ENCODE measurements at places on chromosomes 13 and 19.

GRCh38 chr13:75879656-75880055 lies 243.5 kb downstream of the LMO7 start:
- DNase-seq = no peak

- no peak for DNase-seq
Measured at GRCh38 chr19:35069696-35070095, 28.2 kb downstream of the HPN start.

DNA sequence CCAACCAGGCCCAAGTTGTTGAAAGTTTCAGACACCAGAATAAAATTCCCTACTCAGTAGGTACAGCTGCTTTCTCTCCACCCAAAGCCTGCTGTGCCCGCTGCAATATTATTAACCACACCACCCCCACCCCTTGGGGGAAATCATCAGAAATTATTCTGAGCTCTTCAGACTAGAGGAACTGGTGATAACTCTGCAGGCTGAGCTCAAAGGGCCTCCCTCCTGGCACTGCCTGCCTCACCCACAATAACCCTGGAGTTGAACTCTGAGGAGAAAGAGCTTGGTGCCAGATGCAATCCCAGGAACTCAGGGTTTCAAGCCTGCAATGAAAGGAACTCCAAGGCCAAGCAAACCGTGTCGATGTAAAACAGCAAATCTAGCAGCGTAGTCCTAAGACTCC lies 381.7 kb upstream of the ZNF507 start:
- DNase-seq = no peak

GRCh38 chr19:41699968-41700323 lies 8.5 kb upstream of the CEACAM5 start:
- no peak for DNase-seq

DNA sequence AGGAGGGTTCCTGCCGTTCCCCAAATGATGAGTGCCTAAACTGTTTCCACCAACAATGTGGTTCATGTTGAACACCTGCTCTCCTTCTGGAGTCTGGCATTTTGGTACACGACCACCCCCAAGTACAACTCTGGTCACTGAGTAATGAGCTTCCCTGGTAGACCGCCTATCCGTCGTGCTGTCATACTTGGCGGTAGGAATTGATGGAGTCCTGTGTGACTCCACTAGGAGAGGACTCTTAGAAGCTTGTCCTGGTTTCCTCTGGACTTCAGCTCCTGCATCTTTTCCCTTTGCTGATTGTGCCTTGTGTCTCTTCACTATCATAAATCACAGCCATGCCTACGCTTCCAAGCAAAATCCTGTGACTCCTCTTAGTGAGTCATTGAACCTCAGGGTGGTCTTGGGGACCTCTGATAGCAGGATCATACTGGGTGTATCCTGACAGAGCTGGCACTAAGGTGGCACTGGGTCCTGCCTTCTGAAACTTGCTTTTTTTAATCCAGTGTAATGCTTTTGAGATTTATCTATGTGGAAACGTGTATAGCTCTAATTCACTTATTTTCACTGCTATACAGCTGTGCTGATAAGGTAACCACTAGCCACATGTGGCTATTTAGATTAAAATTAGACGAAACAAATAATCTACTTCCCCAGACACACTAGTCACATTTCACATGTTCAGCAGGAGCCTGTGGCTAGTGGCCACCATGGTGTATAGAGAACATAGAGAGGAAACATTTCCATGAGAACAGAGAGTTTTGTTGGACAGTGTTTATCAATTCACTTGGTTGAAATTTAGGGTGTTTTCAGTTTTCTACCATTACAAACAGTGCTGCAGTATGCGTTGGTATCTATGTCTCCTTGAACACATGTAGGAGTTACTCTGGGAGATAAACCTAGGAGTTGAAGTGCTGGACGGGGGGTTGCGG lies 6.1 kb upstream of the ASF1B start:
- DNase-seq = no peak

DNA sequence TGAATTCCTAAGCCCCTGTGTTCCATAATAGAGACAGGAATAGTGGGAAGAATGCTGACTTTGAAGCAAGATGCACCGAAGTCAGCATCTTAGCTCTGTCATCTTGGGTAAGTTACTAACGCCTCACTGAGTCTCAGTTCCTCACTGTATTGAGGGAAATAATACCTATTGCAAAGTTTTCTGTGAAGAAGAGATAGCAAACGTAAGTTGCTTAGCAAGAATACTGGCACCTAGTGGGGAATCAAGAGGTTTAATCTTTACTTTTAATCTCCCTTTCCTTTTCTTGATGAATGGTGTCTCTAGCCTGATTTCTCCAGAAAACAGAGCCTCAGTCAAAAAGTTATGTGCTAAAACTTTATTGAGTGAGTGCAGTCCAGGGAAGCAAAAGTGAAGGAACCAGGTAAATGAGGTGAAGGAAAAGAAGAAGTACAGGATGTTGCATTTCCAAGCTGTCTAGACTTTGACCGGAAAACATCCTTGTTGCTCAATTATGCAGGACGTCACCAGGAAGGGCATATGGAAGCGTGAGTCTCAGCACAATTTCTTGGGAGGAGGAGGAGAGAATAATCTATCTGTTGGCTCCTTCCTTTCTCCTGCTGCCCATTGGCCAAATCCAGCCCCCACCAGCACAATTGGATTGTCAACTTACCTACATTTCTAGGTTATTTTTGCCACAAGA lies 210.0 kb downstream of the B3GLCT start:
- no peak for DNase-seq

DNA sequence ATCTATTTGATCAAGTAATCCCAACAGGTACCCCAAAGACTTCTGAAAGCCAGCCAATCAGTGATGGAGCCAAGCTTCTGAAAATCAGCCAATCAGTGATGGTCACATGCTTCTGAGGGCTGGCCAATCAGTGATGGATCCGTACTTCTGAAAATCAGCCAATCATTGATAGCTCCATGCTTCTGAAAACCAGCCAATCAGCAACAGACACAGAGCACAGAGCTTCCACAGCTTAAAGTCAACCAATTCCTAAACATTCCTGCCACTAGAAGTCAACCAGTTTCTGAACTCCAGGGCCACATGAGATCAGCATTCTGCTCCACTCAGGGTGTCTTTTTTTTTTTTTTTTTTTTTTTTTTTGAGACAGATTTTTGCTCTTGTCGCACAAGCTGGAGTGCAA lies 8.2 kb upstream of the HSD17B14 start:
- DNase-seq = peak; percentile 50

DNA sequence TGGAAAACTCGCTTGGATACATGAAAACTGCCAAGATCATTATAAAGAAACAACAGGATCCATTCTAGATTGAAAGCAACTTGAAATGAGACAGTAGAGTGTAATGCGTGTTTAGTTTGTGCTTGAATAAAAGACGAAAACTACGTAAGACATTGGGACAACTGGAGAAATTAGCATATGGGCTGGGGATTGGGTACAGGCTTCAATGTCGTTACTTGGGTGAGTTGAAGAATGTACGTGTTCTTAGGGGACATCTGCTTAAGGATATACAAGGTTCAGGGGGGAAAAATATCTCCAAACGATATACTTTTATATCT lies 471 bp upstream of the ERVK3-1 start:
- DNase-seq = no peak

DNA sequence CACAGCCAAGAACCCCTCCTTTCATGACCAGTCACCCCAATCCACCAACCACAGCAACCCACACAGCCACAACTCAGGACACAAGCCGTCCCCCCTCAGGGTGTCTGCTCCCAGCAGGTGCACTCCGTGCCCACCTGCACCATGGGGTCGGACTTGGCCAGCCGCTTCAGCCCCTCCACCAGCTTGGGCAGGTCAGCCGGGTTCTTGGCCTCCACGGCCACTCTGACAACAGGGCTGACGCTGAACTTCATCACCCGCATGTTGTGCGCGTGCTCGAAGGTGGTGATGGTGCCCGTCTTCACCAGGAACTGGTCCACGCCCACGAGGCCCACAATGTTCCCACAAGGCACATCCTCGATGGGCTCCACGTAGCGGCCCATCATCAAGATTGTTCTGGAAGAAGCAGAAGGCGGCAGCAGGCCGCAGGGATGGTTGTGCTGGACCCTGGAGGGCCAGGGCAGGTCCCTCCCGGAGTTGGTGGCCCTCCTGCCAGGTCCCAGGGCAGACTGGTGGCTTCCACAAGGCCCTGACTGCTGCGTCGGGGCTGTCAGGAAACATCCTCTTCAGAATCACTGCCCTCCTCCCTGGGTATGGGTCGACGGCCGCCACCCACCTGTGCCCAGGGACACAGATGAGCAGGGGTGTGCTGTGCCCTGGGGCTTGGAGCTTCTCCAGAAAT lies 5.5 kb downstream of the EEF2 start:
- DNase-seq = no peak
